Thymus (tissue), 14 donors: ENCODE measurements at places on chromosomes 4 and X. TPM values are rescaled to one million over a fixed set of nuclear protein-coding genes. Genes with fewer than 3 reads are reported as not detected.

DNA sequence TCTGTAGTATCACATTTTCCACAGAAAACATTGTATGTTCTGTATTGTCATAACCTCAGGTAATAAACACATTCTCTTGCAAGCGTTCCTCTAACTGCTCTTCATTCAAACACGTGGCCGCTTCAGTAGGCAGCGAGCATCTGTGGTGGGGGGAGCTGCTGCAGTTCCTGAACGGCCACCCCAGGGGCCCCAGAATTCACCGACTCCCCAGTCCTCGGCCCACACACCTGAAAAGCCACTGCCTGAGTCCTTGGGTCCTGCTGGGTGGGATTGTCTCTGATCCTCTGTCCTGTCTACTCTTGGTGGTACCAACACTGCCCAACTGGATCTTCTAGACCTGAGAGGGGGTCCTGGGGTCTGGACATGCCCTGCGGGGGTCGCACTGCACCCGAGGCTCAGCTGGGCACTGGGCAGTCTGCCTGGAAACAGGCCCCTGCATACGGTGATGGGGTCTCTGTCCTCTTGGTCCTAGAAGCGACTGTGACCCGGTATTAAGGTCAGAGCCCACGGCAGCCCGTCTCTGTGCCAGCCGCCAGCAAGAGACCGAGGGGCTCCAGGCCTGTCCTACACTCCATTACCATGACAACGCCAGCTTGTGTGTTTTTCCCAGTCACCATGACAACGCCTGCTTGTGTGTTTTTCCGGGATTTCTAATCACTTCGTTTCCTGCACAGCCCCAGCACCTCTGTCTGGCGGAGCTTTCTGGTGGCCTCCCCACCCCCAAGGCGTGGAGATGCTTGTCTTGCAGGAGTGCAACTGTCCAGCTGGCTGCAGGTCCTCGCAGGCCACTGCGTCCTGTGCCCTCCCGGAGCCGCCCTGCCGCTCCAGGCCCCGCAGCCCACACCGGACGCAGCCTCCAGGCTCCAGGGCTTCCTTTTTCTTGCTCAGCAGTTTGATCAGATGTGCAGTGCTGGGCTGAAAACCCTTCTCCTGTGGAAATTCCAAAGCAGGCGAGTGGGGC, 16.0 kb downstream of the CTBP1 start:
- DNase-seq: no peak

DNA sequence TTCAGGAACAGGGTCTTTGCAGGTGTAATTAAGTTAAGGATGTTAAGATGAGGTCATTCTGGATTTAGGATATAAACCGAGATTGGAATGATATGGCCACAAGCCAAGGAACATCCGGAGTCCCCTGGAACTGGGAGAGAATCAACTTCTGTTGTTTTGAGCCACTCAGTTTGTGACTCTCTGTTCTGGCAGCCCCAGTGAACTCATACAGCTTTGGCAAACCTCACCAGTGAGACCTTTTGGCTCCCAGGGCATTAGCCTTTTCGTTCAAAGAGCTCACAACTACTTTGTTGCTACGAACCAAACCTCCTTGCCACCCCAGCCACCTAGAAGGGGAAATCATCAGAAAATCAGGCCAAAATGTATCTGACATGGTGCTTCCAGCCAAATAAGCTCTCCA, 80.4 kb downstream of the MTMR1 start:
- DNase-seq: no peak

GRCh38 chrX:38657562-38657961, 96.2 kb downstream of the TSPAN7 start:
- DNase-seq: no peak

DNA sequence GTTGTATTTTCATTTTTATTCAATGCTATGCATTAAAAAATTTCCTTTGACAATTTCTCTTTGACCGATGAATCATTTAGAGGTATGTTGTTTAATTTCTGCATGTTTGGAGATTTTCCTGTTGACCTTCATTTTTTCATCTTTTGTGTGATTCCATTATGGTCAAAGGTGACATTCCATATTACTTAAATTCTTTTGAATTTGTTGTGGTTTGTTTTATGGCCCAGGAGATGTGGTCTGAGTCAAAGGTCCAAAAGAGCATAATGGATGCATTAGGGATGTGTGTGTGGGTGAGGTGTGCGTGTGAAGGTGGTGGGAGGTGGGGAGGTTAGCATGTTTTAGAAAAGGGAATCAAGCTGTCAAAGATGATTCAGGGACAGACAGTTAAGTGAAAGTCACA, 76.0 kb upstream of the GIMD1 start:
- no peak for DNase-seq

DNA sequence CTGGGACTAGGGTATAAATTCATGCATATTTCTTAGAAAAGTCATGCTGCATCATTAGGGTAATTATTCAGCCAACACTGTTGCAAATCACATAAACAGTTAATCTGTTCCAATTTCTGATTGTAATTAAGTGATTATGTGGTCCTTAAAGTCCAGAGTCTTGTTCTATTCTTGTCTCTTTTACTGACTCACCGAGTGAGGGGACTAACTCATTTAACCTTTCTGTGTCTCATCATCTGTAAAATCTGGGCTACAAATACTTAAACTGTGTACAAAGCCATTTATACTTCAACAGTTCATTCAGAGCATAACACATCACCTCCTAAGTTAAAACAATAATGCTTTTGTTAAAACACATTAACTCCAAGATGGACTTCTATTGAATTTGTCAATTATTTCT, 65.4 kb upstream of the KLHL13 start:
- DNase-seq: no peak

The KLHL34 gene
- total RNA-seq: 0.05 TPM

GRCh38 chr4:16136311-16136710, 52.5 kb upstream of the PROM1 start:
- DNase-seq: no peak

GRCh38 chr4:56739066-56739777, 58.1 kb upstream of the HOPX start:
- no peak for DNase-seq
